OCI-M1 (cell line): ENCODE measurements at places on chromosomes 11 and 22.

DNA sequence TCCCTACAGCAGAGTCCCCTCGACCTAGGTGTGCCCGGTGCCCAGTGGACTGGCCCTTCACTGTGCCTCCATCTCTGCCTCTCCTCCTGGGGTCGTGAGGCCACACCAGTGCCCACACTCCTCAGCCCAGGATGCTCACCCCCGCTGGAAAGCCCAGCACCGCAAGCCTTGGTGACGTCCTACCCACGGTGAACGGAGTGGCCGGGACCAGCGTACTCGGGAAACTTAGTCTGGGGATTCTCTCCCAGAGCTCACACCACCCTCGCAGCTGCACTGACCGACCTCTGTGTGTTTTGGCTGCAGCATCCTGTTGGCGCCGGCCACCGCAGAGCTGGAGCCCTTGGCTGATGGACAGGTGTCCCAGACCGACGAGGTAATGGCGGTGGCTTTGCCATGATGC lies 35.5 kb upstream of the KRTAP5-7 start:
- DNase-seq, result no peak

GRCh38 chr22:37030560-37031281 lies 11.2 kb downstream of the MPST start:
- DNase-seq, result no peak

- DNase-seq, result no peak
Measured at GRCh38 chr11:83374311-83374710, 88.1 kb upstream of the CCDC90B start.

DNA sequence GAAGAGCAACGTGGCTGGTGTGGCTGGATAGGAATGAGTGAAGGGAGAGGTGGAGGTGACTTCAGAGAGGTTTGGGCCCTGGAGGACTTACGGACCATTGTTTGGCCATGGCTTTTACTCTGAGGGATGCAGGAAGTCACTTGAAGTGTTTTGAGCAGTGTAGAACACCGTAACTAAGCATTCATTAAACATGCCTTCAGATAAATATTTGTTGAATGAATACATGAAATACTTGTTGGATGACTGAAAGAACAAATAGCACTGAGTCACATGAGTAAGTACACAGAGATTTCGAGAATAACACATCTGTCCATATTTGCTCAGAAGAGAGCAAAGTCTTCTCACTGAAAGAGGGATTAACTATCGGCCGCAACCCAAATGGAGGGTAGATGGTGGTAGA lies 182.7 kb upstream of the SNX19 start:
- DNase-seq, result no peak

DNA sequence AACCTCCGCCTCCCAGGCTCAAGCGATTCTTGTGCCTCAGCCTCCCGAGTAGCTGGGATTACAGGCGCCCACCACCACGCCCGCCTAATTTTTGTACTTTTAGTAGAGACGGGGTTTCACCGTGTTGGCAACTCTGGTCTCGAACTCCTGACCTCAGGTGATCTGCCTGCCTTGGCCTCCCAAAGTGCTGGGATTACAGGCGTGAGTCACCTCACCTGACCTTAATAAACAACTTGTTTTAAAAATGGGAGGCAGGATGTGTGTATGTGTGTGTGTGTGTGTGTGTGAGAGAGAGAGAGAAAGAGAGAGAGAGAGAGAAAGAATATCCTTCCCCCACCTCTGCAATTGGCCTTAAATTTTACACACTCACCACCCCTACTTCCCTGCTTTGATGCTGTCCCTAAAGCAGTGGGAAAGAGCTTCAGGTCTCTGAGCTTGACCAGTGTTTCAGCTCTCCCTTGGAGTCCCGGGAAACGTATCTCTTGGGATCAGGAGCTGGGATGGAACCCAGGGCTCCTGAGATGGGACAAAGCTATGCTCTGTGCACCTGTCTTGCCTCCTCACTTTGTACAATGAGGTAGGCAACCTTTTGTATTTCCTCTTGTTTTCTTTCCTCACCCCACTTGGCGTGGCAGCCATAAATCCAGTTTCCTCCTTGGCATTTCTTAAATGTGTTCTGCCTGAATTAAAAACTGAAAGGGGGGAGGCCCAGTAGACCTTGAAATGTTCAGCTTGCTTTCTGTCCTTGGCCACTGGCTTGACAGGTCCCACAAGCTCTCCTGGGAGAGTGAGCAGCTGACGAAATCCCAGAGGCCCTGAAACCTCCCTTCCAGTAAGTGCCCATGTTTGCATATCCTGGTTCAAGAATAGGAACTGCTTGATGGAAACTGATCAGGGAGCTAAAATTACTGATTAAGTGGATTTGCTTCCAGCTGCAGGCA lies 17.8 kb upstream of the XBP1 start:
- peak; percentile 9 for DNase-seq

- DNase-seq, result no peak
Measured at GRCh38 chr11:95913830-95914615, 9.9 kb downstream of the MTMR2 start.

DNA sequence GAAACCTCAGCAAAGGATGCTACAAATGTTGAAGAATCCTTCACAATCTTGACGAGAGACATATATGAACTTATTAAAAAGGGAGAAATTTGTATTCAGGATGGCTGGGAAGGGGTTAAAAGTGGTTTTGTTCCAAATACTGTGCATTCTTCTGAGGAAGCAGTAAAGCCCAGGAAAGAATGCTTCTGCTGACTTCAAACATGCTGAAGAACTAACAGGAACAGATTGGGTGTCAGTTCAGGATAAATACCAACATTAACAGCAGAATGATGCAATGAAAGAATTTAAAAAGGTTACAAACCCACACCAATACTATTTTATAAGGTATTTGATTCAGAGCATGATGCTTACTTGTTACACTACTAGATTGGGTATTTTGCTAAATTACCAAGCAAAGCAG lies 33.9 kb downstream of the RAB39A start:
- DNase-seq, result no peak
